Fibroblast of the aortic adventitia (primary cell): ENCODE measurements at places on chromosomes 3 and 15. TPM values are rescaled to one million over a fixed set of nuclear protein-coding genes. Genes with fewer than 3 reads are reported as not detected.

FOXB1 gene
- not detected in 2 replicates for total RNA-seq

LYZL4 gene
- total RNA-seq = not detected in 2 replicates

GOLGA6D gene
- total RNA-seq = not detected in 2 replicates

FBXO40 gene
- total RNA-seq = under 0.01 TPM in 1 of 2 replicates, not detected in the other

CD47 gene
- 113 and 191 TPM in 2 replicates for total RNA-seq

ZSCAN29 gene
- total RNA-seq = 17.1 and 65.6 TPM in 2 replicates

CYP8B1 gene
- total RNA-seq = not detected in 2 replicates

LRRC3B gene
- not detected in 2 replicates for total RNA-seq

TMOD3 gene
- 21.3 and 53.0 TPM in 2 replicates for total RNA-seq

RHOV gene
- 0.82 TPM in 1 of 2 replicates, not detected in the other for total RNA-seq

PIAS1 gene
- 39.0 and 58.1 TPM in 2 replicates for total RNA-seq

CCR8 gene
- total RNA-seq = not detected in 2 replicates

PSTPIP1 gene
- 0.18 TPM in 1 of 2 replicates, not detected in the other for total RNA-seq

CMTM8 gene
- total RNA-seq = 1.1 TPM in 1 of 2 replicates, not detected in the other

PLSCR2 gene
- total RNA-seq = not detected in 2 replicates

SAXO2 gene
- total RNA-seq = 0.25 and 1.4 TPM in 2 replicates

OR5AC2 gene
- not detected in 2 replicates for total RNA-seq

TMEM158 gene
- 4.5 and 19.3 TPM in 2 replicates for total RNA-seq

CPOX gene
- 22.6 and 57.5 TPM in 2 replicates for total RNA-seq

AADACL2 gene
- 0.90 TPM in 1 of 2 replicates, not detected in the other for total RNA-seq

POLQ gene
- 0.49 and 10.1 TPM in 2 replicates for total RNA-seq

GJD2 gene
- total RNA-seq = not detected in 2 replicates

STXBP5L gene
- total RNA-seq = 0.16 TPM in 1 of 2 replicates, not detected in the other

MCCC1 gene
- 23.7 and 38.2 TPM in 2 replicates for total RNA-seq

TAGLN3 gene
- total RNA-seq = not detected in 2 replicates

UBE2Q2 gene
- total RNA-seq = 51.5 and 58.6 TPM in 2 replicates

PRRT3 gene
- 4.2 and 5.5 TPM in 2 replicates for total RNA-seq
